ENCODE measurements at places on chromosomes 6 and 20.

- DNase-seq = no peak
Measured at GRCh38 chr6:52527436-52527835, 49.4 kb downstream of the TRAM2 start.

DNA sequence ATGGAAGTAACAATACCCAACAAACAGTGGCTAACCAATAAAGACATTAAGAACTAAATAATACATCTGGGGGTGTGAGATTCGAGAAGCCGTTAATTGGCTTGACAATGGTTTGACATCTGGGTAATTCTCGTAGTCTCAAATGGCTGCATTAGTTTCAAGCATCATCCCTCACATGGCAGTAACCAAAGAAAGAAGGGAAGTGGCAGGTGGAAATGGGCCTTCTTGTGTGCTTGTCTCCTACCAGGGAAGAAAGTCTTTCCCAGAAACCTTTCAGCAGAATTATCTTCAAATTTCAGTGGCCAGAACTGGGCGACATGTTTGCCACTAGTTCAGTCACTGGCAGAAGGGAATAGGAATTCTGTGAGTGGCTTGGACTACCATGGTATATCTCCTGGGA lies 10.4 kb downstream of the STK4 start:
- no peak for DNase-seq

DNA sequence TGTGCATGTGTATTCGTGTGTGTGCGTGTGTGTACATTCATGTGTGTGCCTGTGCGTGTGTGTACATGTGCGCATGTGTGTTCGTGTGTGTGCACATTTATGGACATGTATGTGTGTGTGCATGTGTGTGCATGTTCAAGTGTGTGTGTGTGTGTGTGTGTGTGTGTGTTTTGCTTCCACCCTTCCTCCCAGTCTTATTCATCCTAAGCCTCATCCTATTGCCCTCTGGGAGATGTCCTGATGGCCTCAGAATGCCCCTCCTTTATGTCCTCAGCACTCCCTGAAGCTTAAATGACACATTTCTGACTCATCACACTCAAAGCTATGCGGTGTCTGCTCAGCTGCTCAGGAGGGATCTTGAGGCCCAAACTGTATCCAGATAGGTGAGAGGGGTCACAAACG lies 76.6 kb upstream of the CCDC167 start:
- no peak for DNase-seq

- DNase-seq = no peak
Measured at GRCh38 chr6:47483853-47484546, 6.4 kb downstream of the CD2AP start.

DNA sequence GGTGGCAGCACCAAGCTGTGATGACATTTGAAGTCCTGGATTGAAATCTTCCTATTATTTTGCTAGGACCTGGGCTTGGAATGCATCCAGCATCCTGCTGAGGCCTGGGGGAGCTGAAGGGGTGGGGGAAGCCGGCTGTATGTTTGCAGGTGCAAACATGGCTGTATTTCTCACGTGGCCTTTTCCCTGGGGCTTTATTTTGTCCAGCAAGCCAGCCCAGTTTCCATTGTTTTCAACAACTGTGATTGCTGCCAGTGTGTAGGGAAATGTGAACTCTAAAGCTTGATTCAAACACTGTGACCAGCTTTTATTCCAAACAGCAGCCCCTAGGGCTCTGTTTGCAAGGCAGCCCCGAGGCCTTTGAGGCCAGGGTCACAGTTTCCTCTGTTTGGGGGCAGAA lies 683.0 kb downstream of the DHX35 start:
- DNase-seq = no peak

- no peak for DNase-seq
Measured at GRCh38 chr6:8589941-8590729, 154.8 kb upstream of the SLC35B3 start.

DNA sequence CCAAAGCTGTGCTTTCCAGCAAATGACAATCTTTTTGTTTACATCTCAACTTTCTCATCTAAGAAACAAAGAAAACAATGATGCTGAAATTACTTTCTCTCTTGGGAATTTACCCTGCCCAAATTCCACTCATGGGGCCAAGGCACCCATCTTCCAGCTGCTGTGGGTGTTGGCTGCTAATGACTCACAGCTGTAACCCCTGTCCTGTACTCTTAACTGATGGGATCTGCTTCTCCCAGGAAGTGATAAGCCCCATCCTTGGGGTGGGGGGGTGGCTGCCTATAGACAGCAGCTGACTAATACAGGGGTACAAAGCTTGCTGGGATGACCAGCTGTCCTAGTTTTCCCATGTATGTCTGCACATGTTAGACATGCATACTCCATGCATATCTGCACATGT lies 938.6 kb downstream of the C6orf118 start:
- no peak for DNase-seq

GRCh38 chr6:111661541-111662061 lies 55.9 kb upstream of the TRAF3IP2 start:
- no peak for DNase-seq

DNA sequence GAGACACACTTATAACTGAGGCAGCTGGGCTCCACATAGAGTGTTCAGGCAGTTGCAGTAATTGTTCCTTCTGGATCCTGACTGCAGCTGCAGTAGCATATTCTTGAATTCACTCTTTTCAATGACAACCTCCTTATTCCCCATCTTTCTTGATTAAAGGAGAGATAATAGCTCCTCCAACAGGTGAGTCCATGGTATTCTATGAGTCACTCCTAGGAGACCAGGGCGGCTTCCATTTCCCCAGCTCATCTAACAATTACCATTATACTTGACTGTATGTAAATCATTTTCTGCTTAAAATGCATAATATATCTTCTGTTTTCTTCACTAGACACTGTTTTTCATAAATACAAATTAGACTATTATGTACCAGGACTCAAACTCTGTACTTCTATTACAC lies 62.4 kb downstream of the TENT5A start:
- DNase-seq = no peak

- DNase-seq = no peak
Measured at GRCh38 chr6:152091851-152092341, 284.4 kb downstream of the ESR1 start.

DNA sequence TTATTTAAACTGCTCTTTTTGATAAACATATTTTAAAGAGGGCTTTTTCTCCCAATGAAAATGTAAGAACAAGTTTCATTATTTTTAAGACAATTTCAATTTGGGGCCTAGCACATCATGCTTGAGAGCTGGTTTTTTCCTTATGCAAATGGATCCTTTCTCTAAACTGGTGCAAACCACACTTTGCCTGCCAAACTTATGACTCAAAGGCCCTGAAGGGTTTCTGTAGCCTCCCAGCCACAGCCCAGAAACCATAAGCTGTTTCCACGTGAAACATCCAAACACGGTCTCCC lies 451 bp upstream of the HSF2 start:
- no peak for DNase-seq

DNA sequence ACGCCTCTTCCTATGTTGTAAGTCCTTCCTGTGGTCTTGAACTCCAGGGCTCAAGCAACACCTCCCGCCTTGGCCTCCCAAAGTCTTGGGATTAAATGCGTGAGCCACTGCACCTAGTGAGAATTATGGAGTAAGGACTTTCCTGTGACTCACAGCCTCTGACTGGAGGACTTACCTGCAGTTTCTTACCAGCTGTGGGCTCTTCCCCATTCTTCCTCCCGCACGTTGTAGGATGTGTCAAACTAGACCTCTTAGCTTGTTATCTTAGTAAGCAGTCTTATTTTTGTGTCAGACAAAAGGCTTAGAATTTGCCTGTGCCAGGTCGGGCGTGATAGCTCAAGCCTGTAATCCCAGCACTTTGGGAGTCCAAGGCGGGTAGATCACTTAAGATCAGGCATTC lies 30.9 kb downstream of the BAK1 start:
- no peak for DNase-seq

GRCh38 chr6:116666869-116667268 lies 1.7 kb downstream of the ZUP1 start:
- DNase-seq = no peak

GRCh38 chr20:41027872-41028358 lies 707 bp upstream of the TOP1 start:
- DNase-seq = no peak

DNA sequence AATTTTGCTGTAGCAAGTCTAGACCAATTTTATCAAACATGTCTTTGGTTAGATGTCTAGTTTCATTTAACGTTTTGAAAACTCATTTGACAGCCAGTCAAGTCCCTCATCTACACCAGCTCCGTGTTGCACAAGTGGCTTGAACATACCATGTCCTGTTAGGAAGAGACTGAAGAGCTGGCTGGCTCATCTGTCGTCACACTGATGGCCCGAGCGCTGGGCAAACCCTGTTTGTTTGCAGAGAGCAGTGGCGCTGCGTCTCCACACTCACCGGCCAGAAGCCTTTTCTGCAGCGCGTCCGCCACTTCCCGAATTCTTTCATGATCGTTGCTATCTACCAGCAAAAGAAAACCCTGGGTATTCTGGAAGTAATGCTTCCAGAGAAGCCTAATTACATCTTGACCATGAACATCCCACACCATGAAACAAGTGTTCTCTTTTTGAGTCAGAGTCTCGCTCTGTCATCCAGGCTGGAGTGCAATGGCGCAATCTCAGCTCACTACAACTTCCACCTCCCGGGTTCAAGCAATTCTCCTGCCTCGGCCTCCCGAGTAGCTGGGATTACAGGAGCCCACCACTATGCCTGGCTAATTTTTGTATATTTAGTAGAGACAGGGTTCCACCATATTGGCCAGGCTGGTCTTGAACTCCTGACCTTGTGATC lies 10.7 kb upstream of the TCFL5 start:
- DNase-seq = no peak

DNA sequence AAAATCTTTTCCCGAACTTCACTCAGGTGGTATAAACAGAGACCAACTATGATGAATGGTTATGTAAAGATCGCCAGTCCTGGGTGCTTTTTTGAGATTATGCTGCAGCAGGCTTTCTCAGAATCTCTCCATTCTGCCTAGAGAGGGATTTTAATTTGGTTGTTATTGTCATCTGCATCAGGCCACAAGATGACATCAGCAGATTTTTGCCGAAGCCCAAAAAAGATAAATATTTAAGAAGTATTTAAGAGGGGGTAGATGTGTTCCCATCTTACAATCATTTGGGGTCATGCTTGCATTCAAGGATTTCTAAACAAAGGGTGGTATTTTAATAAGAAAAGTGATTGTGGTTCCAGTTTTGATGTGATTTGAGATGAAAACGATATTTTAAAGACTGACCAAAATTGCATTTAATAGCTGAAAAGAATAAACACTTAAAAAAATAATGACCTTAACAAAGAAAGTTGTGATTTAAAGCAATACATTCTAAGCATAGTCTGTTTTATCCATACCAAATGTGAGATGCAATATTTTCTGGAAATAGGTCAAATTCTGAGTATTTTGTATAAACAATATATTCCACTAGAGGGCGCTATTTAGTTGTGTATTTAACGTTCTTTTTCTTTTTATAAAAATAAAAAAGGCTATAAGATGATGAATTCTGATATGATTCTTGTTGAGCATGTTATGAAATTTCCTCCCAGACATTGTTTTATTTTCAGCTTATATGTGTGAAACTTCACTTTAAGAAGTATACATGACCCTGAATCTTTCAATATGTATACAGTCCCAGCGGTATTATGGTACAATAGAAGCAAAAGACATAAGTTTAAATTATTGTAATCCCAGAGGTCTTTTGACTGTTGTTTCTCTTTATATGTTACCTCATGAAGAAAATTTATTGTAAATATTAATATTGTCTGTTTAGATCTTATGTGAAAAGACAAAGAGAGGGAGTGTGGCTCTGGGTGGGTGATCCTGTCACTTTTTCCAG lies 51.0 kb upstream of the ZFP64 start:
- no peak for DNase-seq

DNA sequence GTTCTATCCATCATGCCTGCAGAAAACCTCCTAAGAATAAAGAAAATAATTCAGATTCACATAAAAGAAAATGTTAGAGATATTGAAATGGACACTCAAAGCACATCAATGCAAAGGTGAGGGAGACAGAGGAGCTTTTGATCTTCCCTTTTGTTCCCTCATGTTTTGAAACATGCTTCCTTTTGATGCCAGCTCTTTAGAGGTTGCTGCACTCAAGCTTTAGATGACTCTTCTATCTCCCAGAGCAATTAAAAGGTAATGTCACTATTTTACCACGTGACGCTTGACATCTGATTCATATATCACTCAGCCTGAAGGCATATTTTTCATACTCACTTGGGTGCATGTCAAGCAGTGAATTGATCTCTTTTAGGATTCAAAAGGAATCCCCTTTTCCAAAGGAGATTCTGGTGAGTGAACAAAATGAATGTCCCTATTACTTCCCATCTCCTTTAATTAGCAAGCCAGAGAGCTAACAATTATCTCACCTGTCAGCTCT lies 1026.7 kb downstream of the KIF16B start:
- no peak for DNase-seq

DNA sequence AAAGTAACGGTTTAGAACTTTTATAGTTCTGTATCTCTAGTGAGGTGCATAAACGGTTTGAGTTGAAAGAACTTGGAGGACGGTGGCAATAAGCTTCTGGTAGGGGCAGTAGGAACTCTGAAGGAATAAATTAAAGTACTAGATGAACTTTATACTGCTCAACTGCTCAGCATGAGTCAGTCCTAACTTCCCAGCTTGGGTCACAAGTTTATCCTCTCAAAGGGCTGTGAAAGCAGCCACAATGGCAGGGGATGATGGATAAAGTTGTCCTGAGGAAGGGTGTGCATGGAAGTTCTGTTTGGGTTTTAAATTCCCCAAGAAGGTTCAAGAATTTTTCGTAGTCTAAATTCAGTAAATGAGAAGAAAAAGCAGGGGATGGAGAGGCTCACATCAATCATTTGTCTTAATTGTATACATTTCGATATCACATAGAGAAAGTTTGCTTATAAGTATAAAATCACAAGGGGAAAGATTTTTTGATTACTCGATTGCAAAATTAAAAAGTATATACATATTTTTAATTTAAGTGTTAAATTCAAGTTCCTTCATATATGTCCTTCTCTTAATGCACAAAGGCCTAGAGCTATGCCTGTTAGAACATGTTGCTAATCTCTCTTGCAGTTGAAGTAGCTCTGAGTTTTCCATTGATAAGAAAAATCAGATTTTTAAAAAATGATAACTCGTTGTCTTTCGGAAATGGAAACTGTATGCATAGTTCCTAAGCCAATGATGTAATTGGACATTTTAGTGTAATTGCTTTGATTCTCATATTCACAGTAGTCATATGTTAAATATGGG lies 55.3 kb upstream of the JAG1 start:
- DNase-seq = no peak

DNA sequence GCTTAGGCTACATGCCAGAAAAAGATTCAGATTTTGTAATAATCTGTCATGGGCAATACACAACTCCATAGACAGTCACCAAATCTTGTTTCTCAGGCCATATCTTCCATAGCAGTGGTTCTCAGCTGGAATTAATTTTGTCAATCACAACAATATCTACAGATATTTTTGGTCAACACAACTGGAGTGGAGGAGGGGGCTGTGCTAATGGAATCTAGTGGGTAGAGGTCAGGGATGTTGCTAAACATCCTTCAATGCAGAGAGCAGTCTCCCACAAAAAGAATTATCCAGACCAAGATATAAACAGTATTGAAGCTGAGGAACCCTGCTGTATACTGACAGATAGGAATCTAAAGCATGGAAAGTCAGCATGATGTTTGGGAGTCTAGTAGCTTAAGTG lies 174.6 kb downstream of the UBE3D start:
- DNase-seq = no peak

- no peak for DNase-seq
Measured at GRCh38 chr20:28562510-28562898, 2695.0 kb upstream of the DEFB115 start.
